ENCODE measurements at places on chromosomes 6 and 20.

DNA sequence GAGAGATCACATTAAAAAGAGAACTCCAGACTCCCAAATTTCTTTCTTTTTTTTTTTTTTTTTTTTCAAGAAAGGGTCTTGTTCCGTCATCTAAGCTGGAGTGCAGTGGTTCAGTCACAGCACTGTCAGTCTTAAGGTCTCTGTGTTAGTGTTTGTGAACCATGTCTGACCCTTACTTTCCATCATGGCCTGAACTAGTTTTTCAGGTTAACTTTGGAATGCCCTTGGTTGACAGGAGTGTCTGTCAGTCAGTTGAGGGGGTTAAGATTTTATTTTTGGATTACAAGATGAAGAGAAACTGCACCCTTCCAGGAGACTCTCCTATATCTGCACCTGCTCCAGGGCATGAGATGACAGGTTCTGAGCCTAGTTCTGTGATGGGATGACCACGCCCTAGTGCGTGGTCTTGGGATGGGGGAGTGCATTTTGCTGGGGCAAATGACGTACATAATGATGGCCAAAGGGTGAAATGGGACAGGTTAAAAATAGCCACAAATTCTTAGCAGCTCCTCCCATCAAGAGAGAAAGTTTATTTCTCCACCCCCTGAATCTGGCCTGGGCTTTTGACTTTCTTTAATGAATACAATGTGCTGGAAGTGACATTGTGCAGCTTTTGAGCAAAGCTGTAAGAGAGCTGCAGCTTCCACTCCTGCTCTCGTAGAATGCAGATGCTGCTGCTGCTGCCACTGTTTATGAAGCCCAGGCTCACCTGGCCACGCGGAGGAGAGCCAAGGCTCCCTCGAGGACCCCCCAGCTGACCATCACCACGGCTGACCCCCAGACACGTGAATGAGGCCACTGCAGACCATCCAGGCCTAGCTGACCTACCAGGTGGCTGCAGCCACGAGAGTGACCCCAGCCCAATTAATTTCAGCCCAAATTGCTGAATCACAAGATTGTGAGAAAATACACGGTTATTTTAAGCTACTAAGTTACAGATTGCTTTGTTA, 29.7 kb upstream of the FAM50B start:
- DNase-seq = no peak

DNA sequence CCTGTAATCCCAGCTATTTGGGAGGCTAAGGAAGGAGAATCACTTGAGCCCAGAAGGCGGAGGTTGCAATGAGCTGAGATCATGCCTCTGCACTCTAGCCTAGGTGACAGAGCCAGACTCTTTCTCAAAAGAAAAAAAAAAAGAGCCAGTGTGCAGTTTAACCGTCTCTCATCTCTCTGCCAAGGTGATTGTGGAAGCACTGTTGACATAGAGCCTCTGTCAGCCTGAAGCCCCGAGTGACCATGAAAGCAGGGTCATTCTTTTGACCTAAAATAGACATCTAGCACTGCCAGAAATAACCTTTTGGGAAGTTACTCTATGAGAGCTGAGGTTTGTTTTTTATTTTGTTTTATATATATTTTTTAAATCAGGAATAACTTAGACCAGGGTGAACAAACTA, 7.4 kb downstream of the DEFB127 start:
- DNase-seq = no peak

- DNase-seq = no peak
These were observed 770 bp downstream of the ULBP3 start for GRCh38 chr6:150068151-150068550.

DNA sequence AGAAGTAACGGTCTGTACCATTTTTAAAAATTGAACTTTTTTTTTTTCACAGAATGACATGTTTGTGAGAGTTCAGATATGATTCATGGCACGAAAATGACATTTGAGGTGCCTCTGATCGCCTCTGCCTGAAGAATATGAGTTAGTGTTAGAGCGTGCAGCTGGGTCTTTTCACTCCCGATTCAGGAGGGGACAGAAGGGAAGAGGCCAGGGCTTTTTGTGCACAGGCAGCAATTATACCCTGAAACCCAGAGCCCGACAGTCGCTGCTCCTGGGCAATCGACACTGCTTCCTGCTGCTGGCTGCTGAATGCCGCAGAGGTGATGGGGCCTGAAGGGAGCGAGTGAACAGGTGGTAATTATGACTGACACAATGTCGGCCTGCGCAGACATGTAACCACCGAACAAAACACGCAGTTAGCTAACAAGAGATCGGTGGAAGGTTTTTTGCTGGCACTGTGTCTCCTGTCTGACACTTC, 652.0 kb upstream of the NOX3 start:
- no peak for DNase-seq

- no peak for DNase-seq
These were observed 2.1 kb downstream of the MAPK13 start for GRCh38 chr6:36132246-36132895.

DNA sequence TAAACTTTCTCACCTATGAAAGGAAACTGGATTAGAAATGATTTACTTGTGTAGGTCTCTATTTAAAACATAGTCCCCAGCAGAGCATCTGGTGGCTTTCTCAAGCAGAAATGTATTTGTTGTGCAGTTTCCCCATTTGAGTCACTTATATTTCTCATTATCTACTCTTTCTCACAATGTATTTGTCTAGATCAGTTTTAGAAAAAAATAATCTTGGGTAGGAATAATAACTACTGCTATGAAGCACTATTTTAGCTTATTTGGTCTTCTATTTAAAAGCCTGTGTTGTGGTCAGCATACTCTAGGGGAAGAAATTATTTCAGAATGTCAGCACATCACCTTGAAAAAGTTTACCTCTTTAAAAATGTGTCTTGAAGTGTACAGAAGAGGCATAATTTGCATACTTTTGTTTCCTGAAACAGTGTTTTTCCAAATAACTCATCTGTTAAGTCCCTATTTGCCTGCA, 60.9 kb upstream of the PRL start:
- no peak for DNase-seq

- no peak for DNase-seq
These were observed 159.1 kb downstream of the TBX18 start for GRCh38 chr6:84605298-84605697.

- DNase-seq = no peak
These were observed 21.3 kb upstream of the DST start for GRCh38 chr6:56664029-56664428.

DNA sequence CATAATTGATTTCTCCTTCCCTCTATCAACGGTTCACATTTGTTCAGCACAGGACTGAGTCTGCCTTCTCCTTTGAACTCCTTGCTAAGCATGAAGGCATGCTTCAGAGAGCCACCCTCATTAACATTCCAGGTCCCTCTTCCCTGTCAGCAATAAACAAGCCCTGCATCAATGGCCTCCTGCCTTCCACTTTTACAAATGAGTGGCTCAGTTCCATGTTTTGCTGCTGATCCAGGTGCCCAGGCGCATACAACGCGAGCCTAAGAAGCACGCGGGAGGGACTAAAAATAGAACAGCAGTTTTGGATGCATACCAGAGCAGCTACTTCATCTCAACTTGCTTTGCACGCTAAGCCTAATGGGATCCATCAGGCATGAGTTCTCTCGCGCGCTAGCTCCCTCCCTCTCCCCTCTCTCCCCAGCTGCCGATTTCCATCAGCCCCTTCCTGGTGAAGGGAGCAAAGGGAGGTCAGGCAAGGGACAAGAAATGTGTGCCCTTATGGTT, 53.4 kb downstream of the TRAF3IP2 start:
- no peak for DNase-seq

DNA sequence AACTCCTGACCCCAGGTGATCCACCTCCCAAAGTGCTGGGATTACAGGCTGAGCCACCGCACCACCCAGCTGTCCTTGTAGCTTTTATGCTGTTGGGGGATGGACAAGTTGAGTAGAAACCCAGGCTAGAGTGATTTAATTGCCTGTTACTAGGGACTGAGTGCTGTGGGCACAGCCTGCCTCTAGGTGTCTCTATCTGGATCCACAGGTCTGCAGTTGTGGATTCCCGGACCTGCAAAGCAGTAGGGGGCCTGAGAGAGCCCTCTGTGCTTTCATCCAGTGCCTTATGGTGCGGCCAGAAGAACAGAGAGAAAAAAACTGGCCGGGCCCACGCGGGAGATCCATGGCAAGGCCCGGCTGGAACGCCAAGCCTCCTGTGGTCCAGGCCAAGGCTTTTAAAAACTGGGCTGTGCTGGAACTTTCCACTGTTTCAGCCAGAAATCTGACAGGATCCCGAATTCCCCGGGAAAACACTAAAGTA, 5.2 kb downstream of the SIRPA start:
- peak; percentile 11 for DNase-seq

GRCh38 chr6:135231469-135231844, 50.3 kb downstream of the MYB start:
- DNase-seq = peak; percentile 47
